ENCODE measurements at places on chromosomes 6 and 20.

- DNase-seq = no peak
These were observed 29.3 kb downstream of the TRIM38 start for GRCh38 chr6:25991785-25992412.

DNA sequence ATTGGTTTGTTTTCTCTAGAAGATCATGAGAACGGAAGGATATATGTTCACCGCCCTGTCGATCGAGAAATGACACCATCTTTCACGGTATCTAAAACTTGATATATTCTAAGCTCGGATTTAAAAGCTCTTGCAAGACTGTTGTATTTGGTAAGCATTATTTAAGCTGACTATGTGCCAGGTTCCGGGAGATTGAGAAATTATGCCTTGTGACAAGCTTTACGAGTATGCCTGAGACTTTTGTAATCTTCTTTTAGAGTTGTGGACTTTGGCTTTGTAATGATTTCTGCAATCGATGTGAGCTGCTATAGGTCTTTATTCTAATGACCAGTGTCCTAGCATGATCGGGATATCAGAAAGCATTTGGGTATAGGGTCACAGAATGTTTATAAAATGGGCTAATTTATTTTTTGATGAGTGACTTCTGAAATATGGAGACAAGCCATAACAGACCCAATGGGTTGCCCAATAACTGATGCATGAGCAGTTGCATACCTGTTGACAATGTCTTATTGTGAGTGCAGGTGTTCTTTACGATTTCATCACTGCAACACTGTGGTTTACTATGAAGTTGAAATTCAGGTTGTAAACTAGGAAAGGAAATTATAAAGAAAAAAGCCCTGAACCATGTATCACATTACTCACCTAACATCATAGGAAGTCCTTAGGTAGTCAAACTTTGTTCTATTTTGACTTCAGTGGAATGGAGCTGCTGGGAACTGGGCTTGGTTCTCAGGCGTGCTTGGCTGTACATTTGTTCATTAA is 14.0 kb downstream of the CDH26 start:
- DNase-seq = no peak

DNA sequence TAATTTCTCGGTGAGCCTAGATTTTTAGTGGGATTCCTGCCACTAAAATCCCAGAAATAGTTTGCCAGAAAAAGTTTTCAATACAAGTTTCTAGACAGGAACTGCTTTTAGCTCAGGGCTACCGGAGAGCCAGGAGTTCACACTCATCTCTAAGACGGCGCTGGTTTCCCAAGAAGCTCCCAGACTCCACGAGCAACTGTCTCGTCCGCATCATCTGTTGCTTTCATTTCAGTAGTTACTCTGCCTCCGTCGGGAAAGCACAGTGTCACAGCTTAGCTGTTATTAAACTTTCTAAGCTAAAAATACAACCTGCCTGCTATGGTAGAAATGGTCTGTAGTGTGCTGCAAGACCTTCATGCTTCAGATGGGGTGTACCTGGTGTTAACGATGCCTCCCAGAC is 197.3 kb upstream of the SNX9 start:
- DNase-seq = no peak

- DNase-seq = no peak
These were observed 122.8 kb upstream of the MAFB start for GRCh38 chr20:40811660-40812414.
